Type B pancreatic cell (in vitro differentiated cells): ENCODE measurements at places on chromosomes 2 and 18. TPM values are rescaled to one million over a fixed set of nuclear protein-coding genes. Genes with fewer than 3 reads are reported as not detected.

GRCh38 chr2:217231724-217232123 lies 371.9 kb upstream of the TNP1 start:
- H3K36me3 ChIP-seq, result no peaks in the 10 kb centered on the region
- no peak for DNase-seq
- H3K27me3 ChIP-seq, result no peaks in the 10 kb centered on the region
- no peak overlapping the region for H3K27ac ChIP-seq
- H3K4me1 ChIP-seq, result no peaks in the 10 kb centered on the region

- H3K27me3 ChIP-seq, result no peaks in the 10 kb centered on the region
- no peak for DNase-seq
- peaks cover 21% of the 10 kb centered on the region for H3K4me1 ChIP-seq
- peak overlapping the region; percentile 3 for H3K4me3 ChIP-seq
- H3K36me3 ChIP-seq, result no peaks in the 10 kb centered on the region
- H3K27ac ChIP-seq, result no peak overlapping the region
Observed at GRCh38 chr2:201949181-201949926, 84.3 kb upstream of the FZD7 start.

DNA sequence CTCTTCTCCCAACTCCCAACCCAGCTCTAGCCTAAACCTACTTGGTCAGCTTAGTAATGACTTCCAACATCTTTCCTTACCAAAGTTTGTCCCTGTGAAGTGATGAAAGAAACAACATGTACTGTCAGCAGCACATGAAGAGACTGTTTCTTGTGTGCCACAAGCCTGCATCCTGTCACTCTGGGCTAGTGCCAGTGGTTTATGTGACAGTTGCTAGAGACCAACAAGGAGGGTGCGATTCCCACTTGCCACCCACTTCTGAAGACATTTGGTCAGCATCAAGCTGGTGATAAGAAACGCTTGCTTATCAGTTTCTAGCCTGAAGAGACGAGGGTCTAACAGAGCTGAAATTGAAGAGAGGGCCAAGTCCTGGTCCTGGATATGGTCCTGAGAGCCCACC lies 132.6 kb downstream of the COL4A4 start:
- no peak overlapping the region for H3K4me3 ChIP-seq
- peaks cover 15% of the 10 kb centered on the region for H3K4me1 ChIP-seq
- no peaks in the 10 kb centered on the region for H3K36me3 ChIP-seq

- H3K27ac ChIP-seq, result no peak overlapping the region
- no peak for DNase-seq
- no peak overlapping the region for H3K4me3 ChIP-seq
- H3K36me3 ChIP-seq, result no peaks in the 10 kb centered on the region
- H3K27me3 ChIP-seq, result peaks cover 10% of the 10 kb centered on the region
Observed at GRCh38 chr18:48026216-48026615, 95.8 kb upstream of the SMAD2 start.

- DNase-seq, result no peak
- peaks cover 35% of the 10 kb centered on the region for H3K4me1 ChIP-seq
- H3K27ac ChIP-seq, result peak overlapping the region; percentile 73
- no peak overlapping the region for H3K4me3 ChIP-seq
Observed at GRCh38 chr2:25337891-25338290, 3.8 kb downstream of the DNMT3A start.

DNA sequence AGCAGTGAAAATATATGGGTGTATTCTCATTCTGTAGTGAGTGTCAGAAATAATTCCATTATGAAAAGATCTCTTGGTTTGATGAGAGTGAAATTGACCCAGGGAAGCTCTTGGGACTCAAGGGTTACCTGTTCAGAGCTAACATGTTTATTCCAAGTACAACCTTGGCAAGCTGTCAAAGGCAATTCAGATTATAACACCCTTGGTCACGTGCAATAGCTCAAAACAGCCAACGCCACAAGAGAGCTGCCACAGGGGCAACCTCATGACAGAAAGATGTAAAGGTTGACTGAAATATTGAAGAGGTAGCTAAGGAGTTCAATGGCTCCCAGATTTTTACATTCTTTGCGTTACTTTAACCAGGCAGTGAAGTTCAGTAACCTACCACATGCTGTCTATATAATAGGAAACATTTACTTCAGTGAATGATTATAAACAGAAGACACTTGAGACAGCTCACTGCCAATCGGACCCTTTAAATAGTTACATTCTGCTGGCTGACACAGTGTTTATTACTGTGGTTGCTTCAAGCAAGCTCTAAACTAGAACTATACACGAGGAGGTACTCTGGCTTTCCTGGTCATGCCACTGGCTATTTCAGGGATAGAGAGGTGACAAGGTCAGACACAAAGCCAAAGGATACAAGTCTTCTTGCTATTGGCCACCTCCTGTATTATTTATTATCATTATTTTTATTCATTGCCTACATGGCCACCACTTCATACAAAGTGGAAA lies 187.3 kb downstream of the PID1 start:
- H3K27me3 ChIP-seq, result peaks cover 2% of the 10 kb centered on the region
- H3K4me3 ChIP-seq, result no peak overlapping the region
- no peak for DNase-seq
- no peaks in the 10 kb centered on the region for H3K36me3 ChIP-seq
- no peak overlapping the region for H3K27ac ChIP-seq
- peaks cover 5% of the 10 kb centered on the region for H3K4me1 ChIP-seq

Gene REG3G
- 0.33 and 0.87 TPM in 2 replicates for total RNA-seq

Gene MARCO
- 1.1 and 1.6 TPM in 2 replicates for total RNA-seq

- H3K27ac ChIP-seq, result no peak overlapping the region
- DNase-seq, result no peak
- H3K27me3 ChIP-seq, result no peaks in the 10 kb centered on the region
- H3K4me1 ChIP-seq, result no peaks in the 10 kb centered on the region
Observed at GRCh38 chr2:211756266-211756665, 782.3 kb downstream of the ERBB4 start.

DNA sequence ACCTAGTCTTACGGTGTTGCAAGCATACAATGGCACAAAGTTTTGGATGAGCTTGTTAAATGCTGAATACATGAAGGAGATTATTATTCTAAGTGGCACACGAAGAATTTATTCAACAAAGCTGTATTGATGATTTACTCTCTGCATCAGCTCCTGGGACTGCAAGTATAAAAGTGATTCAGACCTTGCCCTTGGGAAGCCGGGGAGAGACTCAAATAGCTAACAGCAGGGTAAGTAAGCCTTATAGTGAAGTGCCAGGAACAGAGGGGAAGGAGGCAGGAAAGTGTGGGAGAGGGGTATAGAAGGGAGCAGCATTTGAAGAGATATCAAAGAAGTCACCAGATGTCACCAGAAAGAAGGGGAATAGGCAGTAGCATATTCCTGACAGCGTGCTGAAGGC lies 115.4 kb downstream of the MCFD2 start:
- H3K36me3 ChIP-seq, result no peaks in the 10 kb centered on the region
- peak overlapping the region; percentile 18 for H3K27ac ChIP-seq
- H3K27me3 ChIP-seq, result peaks cover 7% of the 10 kb centered on the region
- no peak for DNase-seq
